ENCODE measurements at places on chromosomes 5 and 9. TPM values are rescaled to one million over a fixed set of nuclear protein-coding genes. Genes with fewer than 3 reads are reported as not detected.

GRCh38 chr9:34177593-34178435, 1.0 kb upstream of the UBAP1 start:
- DNase-seq, result no peak

DNA sequence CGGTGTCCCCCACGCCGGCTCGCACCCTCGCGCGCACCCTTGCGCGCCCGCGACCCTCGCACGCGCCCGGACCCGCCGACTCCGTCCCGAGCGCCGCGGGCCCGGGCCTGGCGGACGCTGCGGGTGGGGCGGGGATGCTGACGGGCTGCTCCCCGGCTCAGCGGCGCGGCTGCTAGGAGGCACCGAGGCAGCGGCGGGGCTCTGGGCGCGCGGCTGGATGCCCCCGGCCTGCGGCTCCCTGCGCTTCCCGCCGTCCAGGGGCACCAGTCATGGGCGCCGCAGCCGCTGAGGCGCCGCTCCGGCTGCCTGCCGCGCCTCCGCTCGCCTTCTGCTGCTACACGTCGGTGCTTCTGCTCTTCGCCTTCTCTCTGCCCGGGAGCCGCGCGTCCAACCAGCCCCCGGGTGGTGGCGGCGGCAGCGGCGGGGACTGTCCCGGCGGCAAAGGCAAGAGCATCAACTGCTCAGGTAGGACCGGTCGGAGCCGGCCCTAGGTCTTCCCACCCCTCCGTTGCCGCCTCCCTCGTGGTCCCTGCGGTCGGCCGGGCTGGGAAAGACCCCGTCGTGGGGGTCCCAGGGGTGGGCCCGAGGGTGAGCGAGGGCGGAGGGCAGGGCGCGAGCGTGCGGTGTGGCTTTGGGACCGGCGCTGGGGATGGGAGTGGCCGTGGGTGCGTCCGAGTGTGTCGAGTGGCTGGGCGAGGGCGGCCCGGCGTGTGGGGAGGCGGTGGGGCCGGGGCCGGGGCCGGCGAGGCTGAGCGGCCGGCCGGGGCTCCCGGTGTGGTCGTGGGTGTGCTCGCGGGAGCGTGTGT, 530 bp downstream of the TMEFF1 start:
- DNase-seq, result peak; percentile 35

DNA sequence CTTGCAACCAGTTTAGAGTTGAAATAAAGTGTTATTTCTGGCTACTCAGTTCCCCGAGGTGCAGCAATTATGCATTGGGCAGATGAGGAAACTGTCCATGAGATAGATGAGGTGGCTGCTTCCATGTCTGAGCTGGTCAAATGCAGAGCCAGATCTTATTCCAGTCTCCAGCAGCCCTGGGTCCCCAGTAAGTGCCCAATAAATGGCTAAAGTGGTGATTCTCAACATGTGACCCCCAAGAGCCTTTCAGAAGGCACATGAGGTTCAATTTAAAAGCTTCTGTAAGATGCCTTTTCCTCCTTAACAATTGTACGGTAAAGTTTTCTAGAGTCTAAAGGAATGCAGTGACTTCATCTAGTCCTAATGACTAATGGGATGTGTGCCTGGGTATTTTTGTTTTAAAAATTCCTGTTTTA, 17.5 kb downstream of the ATOX1 start:
- no peak for DNase-seq

- no peak for DNase-seq
Observed at GRCh38 chr5:108529381-108529780, 147.5 kb upstream of the FBXL17 start.

RXRA gene
- 64.8 TPM for total RNA-seq

BAAT gene
- total RNA-seq, result 0.36 TPM
